ENCODE measurements at places on chromosomes 5 and 9.

DNA sequence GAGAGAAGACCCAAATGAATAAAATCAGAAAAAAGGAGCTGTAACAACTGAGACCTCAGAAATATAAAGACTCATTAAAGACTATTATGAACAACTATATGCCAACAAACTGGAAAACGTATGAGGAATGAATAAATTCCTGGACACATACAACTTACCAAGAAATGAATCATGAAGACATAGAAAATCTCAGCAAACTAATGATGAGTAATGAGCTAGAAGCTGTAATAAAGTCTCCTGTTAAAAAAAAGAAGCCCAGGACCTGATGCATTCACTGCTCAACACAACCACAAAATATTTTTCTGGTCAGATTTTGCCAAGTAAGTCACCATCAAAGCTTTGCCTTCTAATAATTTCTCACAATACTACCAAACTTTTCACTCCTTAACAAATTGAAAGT, 666.7 kb downstream of the LRRC70 start:
- DNase-seq: no peak

- DNase-seq: no peak
These were observed 433.9 kb downstream of the DNAH5 start for GRCh38 chr5:13510616-13511015.

GRCh38 chr5:122494109-122494508, 182.1 kb downstream of the SNCAIP start:
- no peak for DNase-seq

DNA sequence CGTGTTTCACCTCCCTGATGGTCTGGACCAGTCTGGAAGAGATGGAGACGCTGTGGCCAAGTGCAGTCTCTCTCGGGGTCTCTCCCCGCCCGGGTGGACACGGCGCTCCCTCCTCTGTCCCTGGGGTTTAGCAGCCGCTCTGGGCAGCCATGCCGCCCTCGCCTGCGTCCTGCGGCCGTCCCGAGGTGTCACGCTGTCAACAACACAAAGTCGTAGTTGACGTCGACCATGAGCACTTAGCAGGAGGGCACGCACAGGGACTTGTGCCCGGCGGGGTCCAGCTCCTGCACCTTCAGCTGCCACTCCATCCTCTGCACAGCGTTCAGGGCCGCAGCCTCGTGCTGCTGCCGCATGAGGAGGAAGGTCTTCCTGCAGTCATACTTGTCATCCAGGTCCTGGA, 368.9 kb downstream of the CDH9 start:
- no peak for DNase-seq

GRCh38 chr5:72013766-72014624, 93.3 kb upstream of the MAP1B start:
- DNase-seq: no peak

DNA sequence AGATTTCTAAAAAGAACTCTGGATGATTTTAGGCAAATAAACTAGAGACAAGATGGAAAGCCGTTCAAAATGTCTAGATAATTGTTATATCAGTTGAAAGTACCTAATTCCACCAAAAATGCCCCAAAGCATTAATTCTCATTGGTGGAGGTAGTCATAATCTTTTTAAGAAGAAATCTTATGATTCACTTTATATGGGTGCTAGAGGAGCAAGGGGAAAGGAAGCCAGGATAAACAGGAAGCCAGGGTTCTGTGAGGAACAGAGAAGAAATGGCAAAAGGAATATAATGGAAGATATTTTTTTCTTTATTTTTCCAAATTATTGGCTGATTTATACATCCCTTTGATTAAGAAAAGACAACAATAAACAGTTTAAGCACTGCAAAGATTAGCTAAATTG, 7.8 kb downstream of the YIPF5 start:
- DNase-seq: no peak

GRCh38 chr5:38494763-38495162, 61.7 kb downstream of the LIFR start:
- no peak for DNase-seq
